ENCODE measurements at places on chromosomes 4 and X.

GRCh38 chr4:120926358-120927025, 4.0 kb upstream of the PRDM5 start:
- DNase-seq, result no peak

- no peak for DNase-seq
Observed at GRCh38 chr4:101122019-101122418, 225.3 kb downstream of the PPP3CA start.

- peak; percentile 47 for DNase-seq
Observed at GRCh38 chrX:68829582-68830418, 979 bp downstream of the EFNB1 start.

- no peak for DNase-seq
Observed at GRCh38 chrX:76228499-76228898, 55.6 kb downstream of the PBDC1 start.

DNA sequence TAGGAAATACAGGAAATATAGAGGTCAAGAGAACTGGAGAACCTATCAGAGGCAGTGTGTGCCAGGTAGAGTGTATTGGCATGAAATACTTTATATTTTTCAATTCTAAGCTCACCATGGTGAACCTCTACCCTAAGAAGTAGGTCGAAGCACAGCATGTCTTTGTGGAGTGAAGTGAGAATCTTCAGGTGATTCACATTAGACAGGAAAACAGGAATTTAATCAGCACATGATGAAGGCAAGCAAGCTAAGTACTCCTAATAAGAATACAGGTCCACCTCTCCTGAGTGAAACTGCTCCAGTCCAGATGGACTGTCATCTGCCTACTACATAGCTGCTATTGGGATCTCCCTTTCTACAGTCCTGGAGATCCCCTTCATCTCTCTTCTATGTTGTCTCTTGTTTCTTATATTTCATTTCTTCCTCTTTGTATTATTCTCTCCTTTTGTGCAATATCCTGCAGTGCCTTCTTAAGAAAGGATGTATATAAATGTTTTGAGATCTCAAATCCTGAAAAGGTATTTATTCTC, 159.0 kb downstream of the LRBA start:
- DNase-seq, result no peak

- DNase-seq, result peak; percentile 23
Observed at GRCh38 chr4:120809518-120809917, 113.0 kb downstream of the PRDM5 start.

DNA sequence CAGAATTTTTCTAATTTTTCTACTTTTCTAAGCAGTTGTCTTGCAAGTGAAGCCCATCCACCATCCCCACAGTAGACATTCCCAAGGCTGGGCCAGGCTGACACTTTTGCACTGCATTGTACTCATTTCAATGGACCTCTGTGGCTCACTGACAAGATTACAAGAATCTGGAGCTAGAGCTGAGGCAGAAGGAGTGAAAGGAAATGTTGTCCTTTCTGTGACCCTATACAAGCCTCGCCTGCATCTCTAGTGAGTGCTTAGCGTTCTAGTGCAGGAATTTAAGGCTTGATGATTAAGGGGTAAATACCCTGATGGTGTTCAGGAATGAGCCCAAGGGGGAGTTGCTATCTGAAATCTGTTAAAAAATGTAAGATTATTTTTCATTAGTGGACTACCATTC, 6.3 kb downstream of the MAGED1 start:
- peak; percentile 53 for DNase-seq

DNA sequence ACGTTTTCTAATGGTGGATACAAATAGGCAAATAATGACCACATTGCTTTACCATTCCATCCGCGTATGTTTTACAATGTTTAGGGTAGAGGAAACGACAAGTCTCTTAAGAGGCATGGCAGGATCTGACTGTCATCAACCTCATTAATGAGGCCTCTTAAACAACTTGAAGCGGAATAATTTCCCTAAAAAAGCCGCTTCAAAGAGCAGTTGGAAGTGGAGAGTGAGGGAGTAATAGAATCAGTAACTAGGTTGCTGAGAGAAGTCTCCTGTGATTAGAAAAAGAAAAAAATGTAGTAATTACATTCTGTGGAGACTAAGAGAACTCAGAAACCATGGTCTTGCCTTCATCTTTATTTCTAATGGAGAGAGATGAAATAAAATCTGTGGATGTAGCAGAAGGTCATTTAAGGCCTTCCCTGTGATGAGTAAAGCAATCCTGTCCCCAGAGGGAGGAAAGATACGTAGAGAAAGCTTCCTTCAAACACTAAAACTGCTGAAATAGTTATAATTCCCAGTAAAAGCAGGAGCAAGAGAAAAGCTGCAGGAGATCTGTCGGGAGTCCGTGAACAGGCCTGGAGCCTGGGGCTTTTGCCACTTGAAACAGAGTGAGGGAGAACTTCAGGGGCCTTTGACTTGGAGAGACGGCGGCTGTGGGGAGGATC, 11.1 kb upstream of the SEPSECS start:
- no peak for DNase-seq

DNA sequence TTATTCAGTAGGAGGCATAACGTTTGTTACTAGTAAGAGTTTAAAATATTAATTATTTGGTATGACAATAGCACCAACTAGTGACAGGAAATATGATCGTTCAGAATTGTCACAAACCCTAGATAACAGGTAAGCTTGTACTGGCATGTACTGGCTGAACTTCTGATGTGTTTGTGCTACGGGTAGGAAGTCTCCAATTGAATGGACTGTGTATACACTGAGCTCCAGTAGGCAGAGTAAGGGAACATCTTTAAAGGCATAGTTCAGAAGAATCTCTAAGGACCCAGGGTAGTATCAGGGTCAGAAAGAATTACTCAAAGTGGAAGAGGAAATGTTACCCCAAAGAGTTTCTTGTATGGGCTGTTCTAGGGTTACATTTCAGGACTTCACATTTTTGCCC, 230.4 kb downstream of the EDA2R start:
- DNase-seq, result no peak

- no peak for DNase-seq
Observed at GRCh38 chrX:41085512-41085877, 250 bp downstream of the USP9X start.

DNA sequence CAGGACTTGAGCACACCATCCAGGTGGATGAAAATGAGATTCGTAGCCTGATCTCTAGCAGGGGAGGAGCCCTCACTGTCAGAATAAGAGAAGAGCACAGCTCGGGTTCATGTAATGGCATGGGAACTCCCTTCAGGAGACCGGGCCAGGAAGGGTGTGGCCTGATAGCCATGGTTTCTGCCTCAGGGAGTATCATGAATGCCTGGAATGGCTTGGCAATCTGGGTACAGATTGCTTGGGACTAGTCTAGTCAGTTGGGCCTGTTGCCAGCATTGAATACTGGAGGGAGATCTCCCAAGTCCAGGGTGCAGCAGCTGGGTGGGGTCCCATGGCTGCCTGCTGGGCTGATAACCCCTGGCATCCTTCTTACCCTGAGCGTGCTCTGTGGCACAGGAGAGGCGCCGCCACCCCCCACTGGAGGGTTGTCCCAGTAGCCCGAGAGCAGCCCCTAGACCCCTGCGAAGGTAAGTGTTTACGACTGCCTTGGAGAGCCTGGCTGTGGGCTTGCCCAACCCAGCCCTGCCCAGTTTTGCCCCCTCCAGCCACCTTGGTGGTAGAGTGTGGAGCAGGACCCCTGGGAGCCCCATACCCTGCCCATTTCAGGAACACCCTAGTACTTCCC, 298.8 kb downstream of the TEX13A start:
- no peak for DNase-seq

DNA sequence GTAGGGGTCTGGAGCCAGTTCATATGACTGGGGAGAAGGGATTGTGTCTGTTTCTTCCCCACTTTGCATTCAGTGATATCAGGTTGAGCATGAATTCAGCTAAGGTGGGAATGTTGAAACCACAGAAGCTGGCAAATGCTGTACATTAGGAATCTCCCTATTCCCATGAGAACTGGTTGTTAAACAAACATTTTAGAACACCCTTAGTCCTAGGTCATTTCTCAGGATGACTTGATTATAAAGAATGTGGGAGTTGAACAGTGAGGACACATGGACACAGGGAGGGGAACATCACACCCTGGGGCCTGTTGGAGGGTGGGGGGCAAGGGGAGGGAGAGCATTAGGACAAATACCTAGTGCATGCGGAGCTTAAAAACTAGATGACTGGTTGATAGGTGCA, 62.6 kb upstream of the LIMCH1 start:
- no peak for DNase-seq

DNA sequence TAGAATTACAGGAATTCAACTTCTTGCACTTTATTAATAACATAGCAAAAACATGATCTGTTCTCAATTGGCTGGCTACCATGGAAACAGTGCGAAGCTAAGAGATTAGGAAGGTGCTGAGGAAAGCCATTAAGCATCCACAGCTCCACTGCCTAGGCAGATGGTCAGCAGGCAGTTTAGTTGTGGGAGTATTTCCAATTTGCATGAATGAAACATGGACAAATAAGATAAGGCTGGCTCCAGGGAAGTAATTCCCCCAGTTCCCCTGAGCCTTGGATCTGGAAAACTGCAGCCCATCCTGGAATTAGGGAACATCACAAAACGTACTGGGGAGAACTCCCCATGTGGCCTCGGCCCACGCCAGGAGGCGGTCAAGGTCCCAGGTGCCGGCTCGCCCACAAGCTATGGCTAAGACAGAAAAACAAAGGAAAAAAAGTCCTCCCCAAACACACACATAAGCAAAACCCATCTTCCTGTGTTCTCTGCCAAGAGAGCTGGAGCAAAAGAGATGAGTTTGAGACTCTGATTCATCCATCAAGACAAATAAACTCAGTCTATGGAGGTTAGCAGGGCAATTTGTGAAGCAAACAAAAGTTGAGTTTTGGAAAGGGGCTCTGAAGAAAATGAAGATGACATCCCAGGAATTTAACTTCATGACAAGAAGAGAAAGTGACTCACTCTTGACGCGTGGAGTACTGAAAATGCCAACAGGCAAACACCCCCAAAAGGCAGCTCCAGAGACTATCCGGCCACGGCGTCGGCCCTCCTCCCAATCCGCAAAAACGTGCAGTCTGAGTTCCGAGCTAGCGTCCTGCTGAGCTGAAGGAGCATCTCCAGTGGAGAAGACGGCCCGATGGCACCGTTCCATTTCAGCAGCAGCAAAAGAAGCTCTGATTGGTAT, 45.1 kb downstream of the IGFBP7 start:
- DNase-seq, result peak; percentile 97

GRCh38 chrX:154751203-154751668, 359 bp upstream of the GAB3 start:
- DNase-seq, result no peak

- peak; percentile 40 for DNase-seq
Observed at GRCh38 chr4:169202145-169202699, 68.5 kb downstream of the SH3RF1 start.

GRCh38 chrX:130100180-130100579, 10.1 kb downstream of the ELF4 start:
- peak; percentile 72 for DNase-seq

GRCh38 chr4:164304861-164305260, 449.1 kb upstream of the SMIM31 start:
- no peak for DNase-seq

GRCh38 chrX:150503898-150504219, 64.6 kb upstream of the MTM1 start:
- DNase-seq, result no peak

- peak; percentile 12 for DNase-seq
Observed at GRCh38 chr4:27366104-27366823, 505.6 kb downstream of the STIM2 start.

DNA sequence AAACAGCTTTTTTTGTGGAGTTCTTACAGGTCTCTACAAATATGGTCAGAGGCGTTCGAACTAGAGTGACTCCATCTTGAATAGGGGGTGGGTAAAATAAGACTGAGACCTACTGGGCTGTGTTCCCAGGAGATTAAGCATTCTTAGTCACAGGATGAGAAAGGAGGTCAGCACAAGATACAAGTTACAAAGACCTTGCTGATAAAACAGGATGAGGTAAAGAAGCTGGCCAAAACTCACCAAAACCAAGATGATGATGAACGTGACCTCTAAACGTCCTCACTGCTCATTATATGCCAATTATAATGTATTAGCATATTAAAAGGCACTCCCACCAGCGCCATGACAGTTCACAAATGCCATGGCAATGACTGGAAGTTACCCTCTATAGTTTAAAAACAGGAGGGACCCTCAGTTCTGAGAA, 42.8 kb upstream of the SPP1 start:
- DNase-seq, result no peak

- no peak for DNase-seq
Observed at GRCh38 chr4:1985780-1986577, 22.8 kb downstream of the NELFA start.

DNA sequence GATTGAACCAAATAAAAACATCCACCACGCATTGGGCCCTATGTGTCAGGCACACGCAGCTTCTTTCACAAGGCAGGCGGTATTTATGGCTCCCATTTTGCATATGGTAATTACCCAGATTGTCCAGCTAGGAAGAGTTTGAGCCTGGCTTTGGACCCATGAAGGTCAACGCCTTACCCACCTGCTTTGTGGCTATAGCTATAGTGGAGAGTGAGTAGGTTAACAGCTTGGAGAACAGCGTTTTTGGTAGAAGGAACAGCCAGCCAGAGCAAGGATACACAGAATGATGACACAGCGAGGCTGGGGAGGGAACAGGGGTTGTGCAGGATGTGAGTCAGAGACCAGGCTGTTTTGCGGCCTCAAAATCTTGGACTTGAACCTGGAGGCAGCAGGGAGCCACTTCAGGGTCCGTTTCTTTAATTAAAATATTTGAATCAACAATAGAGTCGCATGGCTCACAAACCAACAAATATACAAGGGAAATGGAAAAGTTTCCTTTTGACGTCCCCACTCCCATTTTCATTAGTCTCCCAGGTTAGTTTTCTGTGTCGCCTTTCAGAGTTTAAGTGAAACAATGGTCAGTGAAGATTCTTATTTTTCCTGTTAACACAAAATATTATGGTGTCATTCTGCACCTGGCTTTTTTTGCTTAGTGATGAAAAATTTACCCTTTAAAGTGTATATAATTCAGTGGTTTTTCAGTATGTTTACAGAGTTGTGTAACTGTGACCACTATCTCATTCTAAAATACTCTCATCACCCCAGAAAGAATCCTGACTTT, 118.2 kb upstream of the STX18 start:
- peak; percentile 96 for DNase-seq

GRCh38 chr4:120293341-120293740, 226.7 kb upstream of the MAD2L1 start:
- peak; percentile 18 for DNase-seq

DNA sequence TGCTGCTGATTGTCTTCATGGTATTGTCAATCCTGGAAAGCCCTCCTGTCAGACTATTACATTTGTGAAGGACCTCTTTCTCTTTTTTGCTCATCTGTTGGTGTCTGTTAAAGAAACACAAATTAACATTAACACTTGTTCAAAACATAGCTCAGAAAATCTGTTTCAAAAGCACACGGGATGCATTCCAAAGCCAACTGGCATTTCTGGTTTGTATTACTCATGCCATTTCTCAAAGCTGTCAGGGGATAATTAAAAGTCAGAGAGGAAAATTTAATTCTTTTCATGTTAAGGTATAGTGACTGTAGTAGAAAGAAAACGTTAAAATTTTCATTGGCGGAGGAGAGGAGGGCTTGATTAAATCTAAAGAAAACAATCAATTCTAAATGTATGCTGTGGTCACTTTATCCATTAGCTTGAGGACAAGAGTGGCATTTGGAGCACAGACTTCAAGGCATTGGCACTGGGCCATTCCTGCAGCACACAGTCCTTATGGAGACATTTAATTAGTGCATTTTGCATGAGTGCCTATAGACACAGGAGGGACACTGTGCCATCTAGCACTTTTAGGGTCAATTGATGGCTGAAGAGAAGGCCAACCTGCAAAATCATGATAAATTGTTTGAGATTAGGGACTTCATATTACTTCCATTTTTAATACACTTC, 21.2 kb upstream of the GLRA2 start:
- DNase-seq, result no peak

- DNase-seq, result peak; percentile 85
Observed at GRCh38 chr4:54784161-54784671, 126.5 kb downstream of the KIT start.
